KBM-7 (cell line): ENCODE measurements at places on chromosomes 11 and 22.

GRCh38 chr22:50248196-50249081, 2.6 kb downstream of the HDAC10 start:
- DNase-seq: no peak

- no peak for DNase-seq
These were observed 185.2 kb upstream of the DDI1 start for GRCh38 chr11:103851166-103851651.

DNA sequence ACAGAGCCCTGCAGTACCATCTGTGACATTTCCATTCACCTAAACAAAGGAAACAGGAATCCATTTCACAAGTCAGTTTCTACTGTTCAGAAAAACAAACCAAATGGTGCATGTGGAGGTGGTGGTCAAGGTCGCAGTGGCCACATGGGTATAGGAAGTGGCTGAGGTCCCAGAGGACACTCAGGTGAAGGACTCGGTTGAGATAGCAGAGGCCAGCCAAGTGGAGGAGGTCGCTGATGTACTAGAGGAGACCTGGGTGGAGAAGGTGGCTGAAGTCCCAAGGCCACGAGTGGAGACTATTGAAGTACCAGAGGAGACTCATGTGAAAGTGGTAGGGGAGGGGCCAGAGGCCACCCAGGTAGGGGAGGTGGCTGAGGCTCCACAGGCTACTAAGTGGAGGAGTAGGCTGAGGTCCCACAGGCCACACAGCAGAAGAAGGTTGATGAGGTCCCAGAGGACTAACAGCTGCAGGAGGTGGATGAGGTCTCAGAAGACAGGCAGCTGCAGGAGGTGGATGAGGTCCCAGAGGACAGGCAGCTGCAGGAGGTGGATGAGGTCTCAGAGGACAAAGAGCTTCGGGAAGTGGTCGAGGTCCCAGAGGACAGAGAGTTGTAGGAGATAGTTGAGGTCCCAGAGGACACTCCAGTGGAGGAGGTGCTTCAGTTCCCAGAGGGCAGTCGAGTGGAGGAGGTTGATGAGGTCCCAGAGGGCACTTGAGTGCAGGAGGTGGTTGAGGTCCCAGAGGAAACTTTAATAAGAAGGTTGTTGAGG, 40.2 kb downstream of the ZNF195 start:
- no peak for DNase-seq

DNA sequence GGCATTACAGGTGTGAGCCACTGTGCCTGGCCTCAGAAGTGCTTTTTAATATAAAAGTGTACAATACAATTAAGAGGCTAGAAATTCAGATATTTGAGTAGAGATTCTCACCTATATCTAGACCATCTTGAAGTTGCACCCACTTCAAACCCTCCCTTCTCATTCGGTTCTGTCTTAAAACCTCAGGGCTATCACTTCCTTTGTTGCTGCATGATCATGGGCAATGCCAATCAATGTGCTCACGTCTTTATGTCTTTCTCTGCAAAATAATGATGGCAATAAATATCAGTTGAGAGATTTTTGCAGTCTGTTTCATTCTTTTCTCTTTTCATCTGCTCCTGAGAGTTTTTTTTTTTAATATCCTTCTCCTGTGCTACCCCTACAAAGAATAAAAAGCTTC, 9.3 kb upstream of the NUP160 start:
- DNase-seq: no peak

DNA sequence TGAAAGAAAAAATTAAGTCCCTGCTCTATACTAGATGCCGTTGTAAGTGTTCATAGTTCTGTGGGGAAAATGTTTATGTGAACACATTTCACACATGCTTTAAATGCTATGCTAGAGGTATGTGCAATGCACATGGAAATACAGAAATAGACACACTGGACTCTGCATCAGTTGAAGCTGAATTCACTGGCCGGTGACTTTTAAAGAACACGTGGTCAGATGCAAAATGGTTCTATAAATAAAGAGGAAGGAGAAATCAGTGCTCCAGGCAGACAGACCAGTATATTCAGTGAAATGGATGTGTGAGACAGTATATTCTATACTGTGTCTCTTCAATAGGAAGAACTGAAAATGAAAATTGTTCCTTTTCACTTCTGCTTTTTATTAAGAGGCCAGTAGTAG, 29.9 kb downstream of the TRPC6 start:
- DNase-seq: no peak

- no peak for DNase-seq
These were observed 8.4 kb downstream of the AQP11 start for GRCh38 chr11:77598195-77598594.

DNA sequence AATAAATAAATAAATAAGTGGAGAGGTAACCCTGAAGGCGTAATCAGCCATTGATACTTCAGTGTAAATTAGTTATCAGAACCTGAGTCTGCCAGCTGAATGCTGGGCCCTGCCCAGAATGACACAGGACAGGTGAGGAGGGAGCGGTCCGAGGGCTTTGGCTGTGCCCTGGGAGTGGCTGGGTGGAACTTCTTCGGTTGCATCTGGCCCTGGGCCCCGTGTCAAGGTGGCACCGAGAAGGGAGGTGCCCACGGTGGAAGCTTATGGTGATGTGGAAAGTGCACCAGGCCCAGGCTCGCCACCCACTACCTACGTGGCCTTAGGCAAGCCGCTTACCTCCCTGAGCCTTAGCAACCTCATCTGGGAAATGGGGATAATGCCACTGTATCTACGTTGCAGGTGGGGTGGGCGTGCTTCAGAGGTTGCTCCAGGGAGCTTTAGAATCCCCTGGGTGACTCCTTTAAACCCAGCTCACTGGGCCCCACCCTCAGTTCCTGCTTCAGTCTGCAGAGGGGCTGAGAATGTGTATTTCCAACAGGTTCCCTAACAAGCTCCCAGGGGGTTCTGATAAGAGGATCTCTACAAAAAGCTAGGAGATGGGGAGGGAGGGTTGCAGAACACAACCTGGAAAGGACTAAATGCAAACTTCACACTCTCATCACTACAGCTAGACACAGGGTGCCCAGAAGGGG, 38.8 kb downstream of the TXN2 start:
- DNase-seq: no peak

DNA sequence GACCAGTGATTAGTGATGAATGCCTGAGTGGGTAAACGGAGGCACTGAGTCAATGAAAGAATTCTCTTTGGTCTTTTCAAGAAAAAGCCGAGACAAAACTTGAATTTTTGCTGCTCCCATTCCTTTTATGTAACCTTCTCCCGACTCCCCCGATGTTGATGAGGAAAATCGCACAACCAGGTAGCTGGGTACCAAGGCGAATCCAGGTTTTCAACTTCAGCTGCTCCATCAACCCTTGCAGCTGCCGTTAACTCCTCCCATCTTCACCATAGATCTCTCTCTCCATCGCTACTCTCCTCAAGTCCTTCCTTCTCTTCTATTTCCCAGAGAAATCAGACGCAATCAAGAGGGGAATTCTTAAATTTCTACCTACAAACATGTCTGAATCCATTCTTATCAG, 611 bp upstream of the USP2 start:
- DNase-seq: no peak

GRCh38 chr11:119447664-119448242, 24.8 kb upstream of the THY1 start:
- DNase-seq: no peak

GRCh38 chr11:95498722-95499425, 267.9 kb upstream of the SESN3 start:
- DNase-seq: no peak

GRCh38 chr11:9208726-9209501, 56.2 kb downstream of the DENND5A start:
- no peak for DNase-seq

- DNase-seq: peak; percentile 41
These were observed 999 bp downstream of the TSKU start for GRCh38 chr11:76783896-76784813.

DNA sequence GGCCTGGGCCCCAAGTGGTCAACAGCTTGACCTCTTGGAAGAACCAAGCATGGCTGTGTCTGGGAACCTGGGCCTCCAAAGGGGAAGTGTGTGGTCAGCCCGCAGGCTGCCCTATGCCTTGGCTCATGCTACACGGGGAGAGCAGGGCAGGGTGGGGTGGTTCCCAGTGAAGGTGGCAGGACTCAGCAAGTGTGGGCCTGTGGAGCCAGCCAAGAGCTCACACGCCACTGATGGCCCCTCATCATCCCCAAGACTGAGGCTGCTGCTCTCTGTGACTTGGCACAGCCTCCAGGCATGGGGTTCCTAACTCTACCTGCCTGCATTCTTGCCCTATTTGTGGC, 15.9 kb upstream of the DGCR8 start:
- DNase-seq: no peak

- no peak for DNase-seq
These were observed 13.6 kb upstream of the NUP160 start for GRCh38 chr11:47861728-47862127.

DNA sequence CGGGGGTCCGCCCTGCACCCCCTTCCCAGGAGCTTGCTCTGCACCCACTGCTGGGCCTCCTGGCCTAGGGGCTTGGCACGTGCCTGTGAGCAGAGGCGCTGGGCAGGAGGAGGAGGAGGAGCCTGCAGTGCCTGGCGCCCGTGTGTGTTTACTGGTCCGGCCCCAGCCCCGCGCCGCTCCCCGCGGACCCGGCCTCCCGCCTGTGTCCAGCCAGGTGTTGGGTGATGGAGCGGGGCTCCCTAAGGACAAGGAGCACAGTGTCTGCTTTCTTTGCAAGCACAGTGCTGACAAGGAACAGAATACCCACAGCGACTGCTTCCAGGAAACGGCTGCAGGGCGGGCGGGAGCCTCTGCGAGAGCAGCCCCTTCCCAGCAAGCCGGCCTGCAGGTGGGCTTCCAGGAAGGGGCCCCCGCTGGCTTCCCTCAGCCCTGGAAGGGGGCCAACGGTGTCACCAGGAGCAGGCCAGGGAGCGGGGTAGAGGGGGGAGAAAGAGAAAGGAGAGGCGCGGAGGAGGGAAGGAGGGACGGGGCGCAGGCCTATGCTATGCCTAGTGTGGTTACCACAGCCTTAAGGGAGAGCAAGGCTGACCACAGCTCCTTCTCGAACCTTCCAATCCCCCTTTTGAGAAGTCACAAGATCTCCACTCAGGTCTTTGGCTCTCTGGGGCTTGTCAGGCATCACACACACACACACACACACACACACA, 6.6 kb downstream of the H19 start:
- DNase-seq: no peak

- peak; percentile 14 for DNase-seq
These were observed 296.8 kb downstream of the RAB38 start for GRCh38 chr11:87878373-87878825.

DNA sequence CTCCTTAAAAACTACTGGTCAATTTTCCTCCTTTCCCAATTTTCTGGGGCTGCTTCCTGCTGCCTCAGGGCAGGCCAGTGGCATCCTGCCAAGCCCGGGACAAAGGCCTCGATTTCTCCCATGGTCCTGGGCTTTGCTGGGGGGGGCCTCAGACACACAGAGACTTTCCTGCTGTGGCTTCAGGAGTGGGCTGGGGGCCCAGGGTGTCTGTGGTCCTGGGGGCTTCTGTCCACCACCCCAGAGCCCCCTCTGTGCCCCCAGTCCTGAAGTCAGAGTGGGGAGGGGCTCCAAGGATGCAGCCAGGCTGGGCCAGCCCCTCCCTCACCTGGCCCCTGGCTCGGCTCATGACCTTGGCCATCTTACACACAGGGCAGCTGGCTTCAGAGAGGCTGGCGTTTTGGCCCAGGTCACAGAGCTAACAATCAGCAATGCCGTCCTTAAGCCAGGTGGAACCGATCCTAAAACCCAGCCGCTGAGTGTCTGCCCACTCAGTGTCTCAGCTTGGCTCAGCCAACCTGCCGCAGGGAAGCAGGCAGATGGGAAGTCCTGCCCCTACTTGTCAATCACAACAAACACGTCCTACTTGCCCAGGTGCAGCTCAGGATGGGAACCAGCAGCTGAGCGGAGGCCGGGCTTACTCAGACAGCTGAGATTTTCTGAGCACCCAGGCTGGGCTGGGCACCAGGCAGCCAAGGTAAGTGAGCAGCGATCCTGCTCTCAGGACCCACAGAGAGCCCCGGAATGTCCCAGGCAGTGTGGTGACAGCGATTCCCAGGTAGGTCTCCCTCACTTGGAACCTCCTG, 34.6 kb downstream of the OSBPL5 start:
- DNase-seq: no peak

- DNase-seq: no peak
These were observed 34.1 kb upstream of the ME3 start for GRCh38 chr11:86706338-86707131.

- no peak for DNase-seq
These were observed 293.9 kb upstream of the NARS2 start for GRCh38 chr11:78868563-78868962.

- no peak for DNase-seq
These were observed 18.0 kb downstream of the TENM4 start for GRCh38 chr11:79422866-79423265.
